ENCODE measurements at places on chromosomes 4 and X. TPM values are rescaled to one million over a fixed set of nuclear protein-coding genes. Genes with fewer than 3 reads are reported as not detected.

The SLC7A11 gene
- 7.2 TPM for total RNA-seq

The GATA1 gene
- not detected for total RNA-seq

The JCHAIN gene
- 6.6 TPM for total RNA-seq

The LEF1 gene
- 5.1 TPM for total RNA-seq

The PLXNB3 gene
- total RNA-seq, result 9.9 TPM

The DMD gene
- 127 TPM for total RNA-seq

The GYPE gene
- total RNA-seq, result 1.7 TPM

The OTUD6A gene
- total RNA-seq, result not detected

The ARHGAP4 gene
- 15.0 TPM for total RNA-seq

The ZFP92 gene
- total RNA-seq, result 1.6 TPM

The PPP1R2C gene
- not detected for total RNA-seq

The SPANXB1 gene
- not detected for total RNA-seq

The FRG2 gene
- not detected for total RNA-seq

GRCh38 chr4:7892212-7893019, 47.2 kb downstream of the AFAP1 start:
- DNase-seq, result no peak

DNA sequence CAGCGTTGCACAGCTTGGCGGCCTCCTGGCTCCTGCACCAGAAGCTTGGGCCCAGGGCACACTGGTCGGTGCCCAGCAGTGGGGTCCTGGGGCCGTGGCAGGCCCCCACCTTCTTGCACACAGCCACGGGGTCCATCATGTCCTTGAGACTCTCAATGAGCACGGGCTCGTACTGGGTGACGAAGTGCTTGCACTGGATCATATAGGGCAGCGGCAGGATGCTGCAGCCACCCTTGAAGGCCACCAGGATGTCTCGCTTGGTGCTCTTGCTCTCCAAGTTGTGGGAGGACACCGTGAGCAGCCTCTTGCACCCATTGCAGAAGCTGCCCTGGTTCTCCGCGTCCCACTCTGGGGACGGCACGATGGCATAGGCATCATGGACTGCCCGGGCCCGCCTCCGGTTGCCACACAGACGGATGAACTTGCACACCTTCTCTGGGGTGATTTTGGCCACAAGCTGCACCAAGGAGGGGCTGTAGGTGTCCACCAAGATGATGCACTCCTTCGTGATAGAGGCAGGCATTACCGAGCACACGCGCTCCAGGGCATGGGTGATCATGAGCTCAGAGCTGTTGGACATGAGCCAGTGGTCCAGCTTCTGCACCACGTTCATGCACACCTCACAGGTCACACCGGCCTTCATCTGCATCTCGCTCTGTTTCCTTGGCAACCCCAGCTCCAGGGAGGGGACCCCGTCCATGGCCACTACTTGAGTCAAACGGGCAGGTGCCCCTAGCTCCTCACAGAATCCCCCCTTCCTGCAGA, 1.2 kb downstream of the PSAPL1 start:
- DNase-seq, result no peak

- no peak for DNase-seq
Observed at GRCh38 chrX:11257290-11257689, 35.9 kb upstream of the AMELX start.

GRCh38 chrX:12871257-12871656, 4.4 kb downstream of the TLR7 start:
- no peak for DNase-seq

GRCh38 chr4:61549336-61549735, 349.2 kb downstream of the ADGRL3 start:
- DNase-seq, result no peak

DNA sequence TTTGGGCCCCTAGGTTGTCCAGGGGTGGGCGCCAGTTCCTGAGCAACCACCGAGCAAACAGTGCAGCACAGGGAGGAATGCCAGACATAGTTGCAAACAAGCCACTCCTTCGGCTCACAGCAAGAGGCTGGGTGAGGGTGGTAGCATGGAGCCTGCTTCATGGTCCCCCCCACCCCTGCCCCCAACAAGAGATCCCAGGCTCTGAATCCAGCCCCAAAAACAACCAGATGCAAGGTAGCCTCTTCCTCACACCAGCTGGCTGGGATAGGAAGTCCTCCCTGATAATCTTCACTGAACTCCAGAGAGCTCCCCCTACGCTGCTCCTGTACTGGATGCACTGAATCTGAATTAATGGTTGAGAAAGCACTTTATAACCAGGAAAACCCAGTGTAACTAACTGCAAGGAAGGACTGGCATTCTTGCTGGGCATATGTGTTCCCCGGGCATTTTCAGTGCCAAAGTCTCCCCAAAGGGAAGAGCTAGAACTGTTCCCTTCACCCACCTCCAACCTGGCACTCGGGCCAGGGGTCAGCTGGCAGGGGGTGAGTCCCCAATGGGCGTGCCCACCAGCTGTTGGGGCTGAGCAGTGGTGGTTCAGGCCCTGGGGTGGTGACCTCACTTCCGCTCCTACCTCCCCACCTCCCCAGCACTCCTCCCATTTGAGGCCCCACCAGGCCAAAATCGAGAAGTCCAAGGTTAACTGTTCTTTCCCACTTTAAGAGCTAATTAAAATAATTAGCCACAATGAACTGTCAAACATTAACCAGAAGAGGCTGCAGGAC, 1.5 kb downstream of the ELF4 start:
- DNase-seq, result peak; percentile 70

- no peak for DNase-seq
Observed at GRCh38 chr4:182764642-182765041, 152.5 kb downstream of the DCTD start.

DNA sequence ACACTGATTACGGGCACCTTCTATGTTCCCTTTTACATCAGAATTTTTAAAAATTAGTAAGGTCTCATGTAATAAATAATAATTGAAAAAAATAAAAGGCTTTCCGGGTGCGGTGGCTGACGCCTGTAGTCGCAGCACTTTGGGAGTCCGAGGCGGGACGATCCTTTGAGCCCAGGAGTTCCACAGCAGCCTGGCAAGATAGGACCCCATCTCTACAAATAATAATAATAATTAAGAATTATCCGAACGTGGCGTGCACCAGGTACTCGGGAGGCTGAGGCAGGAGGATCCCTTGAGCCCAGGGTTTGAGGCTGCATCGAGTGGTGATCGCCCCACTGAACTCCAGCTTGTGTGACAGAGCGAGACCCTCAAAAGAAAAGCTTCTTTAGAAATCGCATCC, 771 bp upstream of the LAMTOR3 start:
- peak; percentile 33 for DNase-seq

- no peak for DNase-seq
Observed at GRCh38 chr4:114874321-114874720, 239.1 kb downstream of the NDST4 start.

DNA sequence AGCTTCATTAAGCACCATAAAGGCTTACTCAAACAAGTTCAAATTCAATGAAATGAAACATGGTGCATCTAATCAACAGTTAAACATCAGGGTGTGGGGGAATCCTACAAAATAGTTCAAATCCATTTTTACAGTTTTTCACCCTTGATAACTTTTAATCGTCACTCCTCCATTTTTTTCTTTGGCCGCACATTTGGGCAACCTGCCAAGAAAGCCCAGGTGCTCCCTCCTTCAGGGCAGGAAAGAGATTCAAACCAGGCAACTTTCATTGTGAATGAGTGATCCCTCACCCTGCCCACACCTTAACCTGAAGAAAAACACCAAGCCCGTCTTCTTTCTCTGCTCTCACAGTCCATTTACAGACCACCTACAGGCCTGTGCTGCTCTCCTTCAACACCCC, 24.9 kb downstream of the TRIM61 start:
- DNase-seq, result no peak

GRCh38 chr4:36574816-36575215, 293.4 kb downstream of the DTHD1 start:
- DNase-seq, result no peak

GRCh38 chr4:102295153-102295862, 50.0 kb downstream of the SLC39A8 start:
- DNase-seq, result no peak

DNA sequence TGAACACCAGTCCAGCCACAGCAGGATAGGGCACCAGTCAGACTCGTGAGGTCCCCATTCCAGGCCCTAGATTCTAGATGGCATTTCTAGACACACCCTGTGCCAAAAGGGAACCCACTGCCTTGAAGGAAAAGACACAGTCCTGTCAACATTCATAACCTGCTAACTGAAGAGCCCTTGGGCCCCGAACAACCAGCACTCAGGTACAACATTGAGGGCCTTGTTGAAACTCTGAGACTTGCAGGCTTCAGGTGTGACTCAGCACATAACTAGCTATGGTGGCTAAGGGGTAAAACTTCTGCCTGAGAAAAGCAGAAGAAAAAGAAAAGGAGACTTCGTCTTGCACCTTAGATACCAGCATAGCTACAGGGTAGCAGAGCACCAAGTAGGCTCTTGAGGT, 252.9 kb upstream of the GRID2 start:
- no peak for DNase-seq

GRCh38 chr4:85734424-85734831, 259.5 kb downstream of the ARHGAP24 start:
- no peak for DNase-seq

GRCh38 chrX:95889279-95889678, 795.4 kb upstream of the DIAPH2 start:
- DNase-seq, result no peak

DNA sequence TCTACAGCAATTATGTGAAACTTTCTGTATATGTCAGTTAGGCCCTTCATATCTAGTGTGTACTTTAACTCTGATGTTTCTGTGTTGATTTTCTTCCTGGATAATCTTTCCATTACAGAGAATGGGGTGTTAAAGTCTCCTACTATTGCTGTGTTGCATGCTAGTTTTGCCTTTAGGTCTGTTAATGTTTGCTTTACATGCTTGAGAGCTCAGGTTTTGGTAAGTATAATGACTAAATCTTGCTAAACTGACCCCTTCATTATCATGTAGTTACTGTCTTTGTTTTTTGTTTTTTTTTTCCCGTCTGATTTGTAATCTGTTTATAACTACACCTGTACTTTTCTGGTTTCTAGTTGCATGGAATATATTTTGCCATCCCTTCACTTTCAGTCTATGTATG, 63.6 kb upstream of the UGT2B15 start:
- DNase-seq, result no peak

DNA sequence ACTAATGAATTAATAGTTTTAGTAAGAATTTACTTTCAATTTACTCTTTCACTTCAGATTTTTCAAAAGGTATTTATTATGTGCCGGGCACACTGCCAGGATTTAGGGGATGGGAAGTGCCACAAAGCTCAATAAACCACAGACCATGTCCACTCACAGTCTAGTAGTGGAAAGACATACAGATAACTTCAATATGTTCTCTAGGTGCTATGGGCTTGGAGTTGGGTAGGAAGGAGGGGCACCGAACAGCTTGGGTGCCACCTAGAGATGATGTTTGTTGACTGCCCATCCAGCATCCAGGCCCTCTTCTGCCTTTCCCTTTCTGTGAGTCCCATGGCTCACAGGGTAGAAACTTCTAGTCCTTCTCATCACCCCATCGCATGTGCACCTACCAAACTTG, 17.8 kb downstream of the MFAP3L start:
- DNase-seq, result no peak

DNA sequence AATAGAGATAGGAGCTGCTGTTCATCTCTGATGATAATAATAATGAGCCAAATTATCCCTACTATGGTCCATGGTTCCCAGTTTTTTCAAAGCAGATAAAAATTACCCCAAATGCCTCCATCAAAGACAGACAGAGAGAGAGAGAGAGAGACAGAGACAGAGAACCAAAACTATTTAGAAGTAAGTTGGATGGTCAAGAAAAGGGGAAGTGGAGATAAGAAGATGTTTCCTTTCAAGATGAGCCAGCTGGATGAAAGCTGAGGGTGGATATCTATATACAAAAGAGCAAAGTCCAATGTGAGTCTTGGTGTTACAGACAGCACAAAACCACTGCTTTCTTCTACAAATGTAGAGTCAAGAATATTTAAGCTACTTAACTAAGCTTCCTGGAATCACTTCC, 173.9 kb downstream of the GRIA3 start:
- DNase-seq, result no peak

GRCh38 chrX:130098210-130098552, 12.1 kb downstream of the ELF4 start:
- DNase-seq, result no peak

DNA sequence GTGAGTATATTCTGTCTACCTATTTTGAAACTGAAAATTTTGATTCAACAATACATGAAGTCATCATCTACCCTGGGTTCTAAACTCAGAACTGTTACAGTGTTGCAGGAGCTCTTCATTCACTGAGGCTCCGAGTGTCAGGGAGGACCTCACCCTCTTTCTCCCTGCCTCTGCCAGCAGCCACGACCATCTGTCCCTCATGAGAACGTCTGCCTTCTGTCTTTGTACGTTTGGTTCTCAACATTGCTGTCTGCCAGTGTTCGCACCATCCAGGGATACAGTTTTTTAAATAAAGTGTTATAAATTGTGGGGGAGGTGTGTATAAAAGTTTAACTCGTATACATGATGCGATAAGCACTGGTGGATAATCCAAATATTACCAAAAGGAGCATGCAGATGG, 55.5 kb downstream of the TRAPPC11 start:
- no peak for DNase-seq

DNA sequence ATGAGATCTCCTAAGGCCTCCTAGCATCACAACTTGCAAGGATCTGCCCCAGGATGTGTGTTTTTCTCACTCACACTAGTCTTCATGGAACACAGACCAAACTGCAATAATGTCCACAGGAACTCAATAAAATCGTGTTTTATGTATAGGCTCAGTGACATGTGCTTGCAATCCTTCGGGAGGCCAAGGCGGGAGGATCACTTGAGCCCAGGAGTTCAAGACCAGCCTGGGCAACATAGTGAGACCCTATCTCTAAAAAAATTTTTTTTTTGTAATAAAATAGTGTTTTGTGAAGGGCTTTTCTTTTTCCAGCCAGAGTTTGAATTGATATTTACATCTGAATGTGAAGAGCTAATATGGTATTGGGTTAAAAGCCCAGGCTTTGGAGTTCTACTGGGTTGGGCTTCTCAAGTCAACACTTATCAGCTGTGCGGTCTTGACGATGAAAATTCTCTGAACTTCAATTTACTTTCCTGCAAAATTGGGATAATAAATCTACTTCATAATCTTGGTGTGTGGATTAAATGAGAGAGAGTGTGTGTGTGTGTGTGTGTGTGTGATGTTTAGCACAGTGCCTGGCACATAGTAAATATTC, 38.7 kb upstream of the SETD7 start:
- DNase-seq, result no peak

DNA sequence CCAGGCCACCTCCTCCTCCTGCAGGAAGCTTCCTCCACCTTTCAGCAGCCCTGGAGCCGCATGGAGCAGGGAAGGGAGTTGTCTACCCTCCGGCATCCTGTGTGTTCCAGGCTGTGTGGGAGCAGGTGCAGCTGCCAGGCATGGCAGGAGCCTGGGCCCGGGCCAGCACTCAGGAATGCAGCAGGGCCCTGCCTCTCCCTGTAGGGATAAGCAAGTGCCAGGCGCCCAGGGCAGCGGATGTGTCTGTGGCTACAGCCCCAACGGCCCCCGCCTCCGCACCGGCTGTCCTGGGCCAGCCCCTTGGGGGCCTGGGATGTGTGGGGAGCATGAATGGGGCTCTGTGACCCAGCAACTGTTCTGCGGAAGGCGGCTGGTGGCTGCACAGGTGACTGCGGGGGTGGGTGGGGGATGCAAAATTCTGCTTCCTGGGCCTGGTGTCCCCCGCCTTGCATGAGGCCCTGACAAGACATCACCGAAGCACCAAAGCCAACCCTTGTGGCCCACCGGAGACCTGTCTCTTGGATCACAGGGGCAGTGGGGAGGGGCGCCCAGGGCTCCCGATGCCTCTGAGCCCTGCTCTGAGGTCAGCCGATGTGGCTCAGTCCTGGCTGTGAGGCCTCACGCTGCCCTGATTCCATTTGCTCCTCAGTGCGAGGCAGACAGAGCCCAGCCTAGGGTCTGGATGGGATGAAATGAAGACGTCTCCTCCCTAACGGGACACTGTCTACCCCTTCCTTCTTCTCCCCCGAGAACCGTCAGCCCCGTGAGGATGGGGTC, 1.4 kb upstream of the DOK7 start:
- DNase-seq, result peak; percentile 88
